ENCODE measurements at places on chromosomes 11 and 22.

GRCh38 chr22:48138855-48139254 lies 1376.4 kb downstream of the TBC1D22A start:
- DNase-seq = no peak

GRCh38 chr11:112828421-112828820 lies 132.8 kb upstream of the NCAM1 start:
- DNase-seq = no peak

DNA sequence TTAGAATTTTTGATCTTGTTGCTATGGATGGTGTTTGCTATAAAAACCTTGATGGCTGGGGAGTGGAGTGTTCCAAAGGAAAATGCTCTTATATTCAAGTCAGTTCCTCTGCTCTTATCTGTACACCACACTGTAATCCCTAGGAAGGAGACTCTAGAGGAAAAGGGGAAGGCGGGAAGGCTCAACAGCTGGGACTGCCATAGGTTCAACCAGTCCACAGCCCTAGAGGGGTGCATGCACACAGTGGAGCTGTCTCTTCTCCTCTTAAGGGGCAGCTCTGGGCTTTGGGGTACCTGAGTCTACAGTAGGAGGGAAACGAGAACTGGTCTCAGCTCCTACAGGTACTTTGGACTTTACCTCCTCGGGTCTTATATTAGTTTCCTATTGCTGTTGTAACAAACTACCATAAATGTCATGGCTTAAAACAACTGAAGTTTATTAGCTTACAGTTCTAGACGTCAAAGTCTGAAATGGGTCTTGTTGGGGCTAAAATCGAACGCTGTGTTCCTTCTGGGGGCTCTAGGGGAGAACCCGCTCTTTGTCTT lies 77.2 kb upstream of the ZBED5 start:
- DNase-seq = no peak

DNA sequence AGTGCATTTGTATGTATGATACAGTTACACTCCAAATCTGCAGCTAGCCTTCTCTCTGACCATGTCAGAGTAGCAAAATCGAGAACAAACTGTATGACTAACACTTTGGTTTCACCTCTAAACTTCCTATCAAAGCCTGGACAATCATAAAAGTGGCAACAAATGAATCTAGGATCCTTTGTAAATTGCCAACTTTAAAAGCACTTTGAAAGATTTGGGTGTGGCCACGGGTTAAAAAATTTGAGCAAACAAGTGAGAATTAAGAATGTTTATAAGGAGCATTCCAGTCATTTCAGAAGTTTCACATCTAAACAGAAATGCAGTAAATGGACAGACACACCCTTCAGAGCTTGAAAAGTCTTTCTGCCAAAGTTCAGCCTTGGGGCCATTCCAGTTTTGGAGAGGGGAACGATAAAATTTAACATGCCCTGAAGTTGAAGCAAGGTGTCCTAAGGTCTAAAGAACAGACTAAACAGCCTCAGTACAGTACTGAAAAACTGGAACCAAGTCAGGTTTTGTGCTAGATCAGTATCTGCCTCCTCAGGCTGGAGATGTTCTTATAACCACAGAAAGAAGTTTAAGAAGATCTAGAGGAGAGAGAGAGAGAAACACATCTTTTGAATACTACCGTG lies 181.9 kb upstream of the BDNF start:
- no peak for DNase-seq

DNA sequence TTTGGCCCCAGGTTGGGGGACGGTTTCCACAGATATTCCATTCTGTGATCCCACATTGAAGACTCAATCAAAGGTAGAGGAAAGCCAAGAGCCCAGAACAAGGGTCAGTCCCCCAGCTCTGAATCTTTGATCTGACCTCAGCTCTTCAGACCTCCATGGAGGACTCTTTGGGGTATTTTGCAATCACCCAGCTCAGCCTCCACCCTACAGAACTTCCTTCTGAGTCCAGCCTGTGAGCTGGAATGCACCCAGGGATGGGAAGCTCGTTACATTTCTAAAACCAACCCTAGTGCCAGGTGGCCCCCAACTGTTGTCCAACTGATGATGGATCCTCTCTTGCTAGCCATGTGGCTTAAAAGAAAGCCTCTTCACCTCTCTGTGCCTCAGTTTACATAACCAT lies 335.3 kb downstream of the MN1 start:
- DNase-seq = no peak

- no peak for DNase-seq
Observed at GRCh38 chr22:45980761-45981160, 3.8 kb upstream of the WNT7B start.

GRCh38 chr22:19596680-19597398 lies 72.6 kb upstream of the CLDN5 start:
- no peak for DNase-seq

GRCh38 chr11:29486301-29486700 lies 530.5 kb downstream of the KCNA4 start:
- no peak for DNase-seq

- DNase-seq = no peak
Observed at GRCh38 chr11:12182302-12182675, 71.9 kb downstream of the MICAL2 start.

- DNase-seq = no peak
Observed at GRCh38 chr11:71454470-71455113, 1.6 kb downstream of the NADSYN1 start.

DNA sequence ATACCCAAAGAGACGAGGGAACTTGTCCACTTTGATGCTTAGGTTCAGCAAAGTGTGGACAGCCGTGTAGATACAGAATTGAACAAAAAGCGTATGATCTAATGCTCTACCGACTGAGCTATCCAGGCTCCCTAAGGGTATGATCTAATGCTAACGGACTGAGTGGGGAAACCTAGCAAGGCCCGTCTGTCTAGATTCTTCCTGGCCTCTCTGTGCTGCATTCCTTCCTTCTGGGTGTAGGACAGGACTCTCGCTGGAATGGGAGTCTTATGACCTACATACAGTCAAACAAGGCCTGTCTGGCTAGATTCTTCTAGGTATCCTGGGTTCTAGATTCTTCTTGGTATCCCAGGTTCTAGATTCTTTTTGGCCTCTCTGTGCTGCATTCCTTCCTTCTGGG lies 8.4 kb upstream of the SLC15A3 start:
- no peak for DNase-seq

DNA sequence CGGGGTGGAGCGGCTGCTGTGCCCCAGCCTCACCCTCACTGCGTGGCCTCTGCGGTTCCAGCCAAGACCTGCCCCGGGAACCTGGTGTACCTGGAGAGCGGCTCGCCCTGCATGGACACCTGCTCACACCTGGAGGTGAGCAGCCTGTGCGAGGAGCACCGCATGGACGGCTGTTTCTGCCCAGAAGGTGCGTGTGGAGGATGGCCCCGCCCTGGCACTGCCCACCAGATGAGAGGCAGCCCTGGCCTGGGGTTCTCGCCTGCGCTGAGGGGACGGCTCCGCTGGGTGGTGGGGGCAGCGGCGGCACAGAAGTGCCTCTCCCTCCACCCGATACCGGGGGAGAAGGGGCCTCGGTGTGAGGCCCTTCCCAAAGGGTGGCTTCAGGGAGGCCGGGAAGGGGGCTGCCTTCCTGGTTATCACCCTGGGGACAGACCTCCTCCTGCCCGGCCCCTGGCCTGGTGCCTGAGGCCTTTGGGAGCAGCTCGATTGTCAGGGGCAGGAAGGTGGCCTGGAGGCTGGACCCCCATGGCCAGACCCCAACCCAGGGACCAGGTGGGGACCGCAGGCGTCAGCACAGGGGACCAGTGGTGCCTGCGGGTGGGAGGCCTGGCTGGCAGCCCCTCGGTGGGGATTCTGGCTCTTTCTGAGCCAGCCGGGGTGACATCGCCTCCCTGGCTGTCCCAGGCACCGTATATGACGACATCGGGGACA lies 7.1 kb downstream of the MUC2 start:
- DNase-seq = no peak

DNA sequence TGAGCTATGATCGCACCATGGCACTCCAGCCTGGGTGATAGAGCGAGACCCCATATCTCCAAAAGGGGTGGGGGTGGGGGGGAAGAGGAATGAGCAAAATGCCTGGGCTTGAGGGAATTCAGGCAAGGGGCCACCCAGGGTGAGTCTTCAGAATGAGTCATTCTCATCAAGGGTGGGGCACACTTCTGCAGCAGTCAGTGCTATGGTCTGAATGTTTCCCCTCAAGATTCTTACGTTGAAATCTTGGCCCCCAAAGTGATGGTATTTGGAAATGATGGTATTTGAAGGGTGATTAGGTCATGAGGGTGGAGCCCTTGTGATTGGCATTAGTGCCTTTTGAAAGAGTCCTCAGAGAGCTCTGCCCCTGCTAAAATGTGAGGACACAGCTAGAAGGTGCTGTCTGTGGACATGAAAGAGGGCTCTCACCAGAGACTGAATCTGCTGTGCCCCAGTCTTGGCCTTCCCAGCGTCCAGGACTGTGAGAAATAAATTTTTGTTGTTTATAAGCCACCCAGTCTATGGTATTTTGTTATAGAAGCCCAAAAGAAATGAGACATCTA lies 86.4 kb upstream of the THY1 start:
- DNase-seq = no peak

GRCh38 chr11:31804312-31805036 lies 6.6 kb downstream of the PAX6 start:
- DNase-seq = no peak

DNA sequence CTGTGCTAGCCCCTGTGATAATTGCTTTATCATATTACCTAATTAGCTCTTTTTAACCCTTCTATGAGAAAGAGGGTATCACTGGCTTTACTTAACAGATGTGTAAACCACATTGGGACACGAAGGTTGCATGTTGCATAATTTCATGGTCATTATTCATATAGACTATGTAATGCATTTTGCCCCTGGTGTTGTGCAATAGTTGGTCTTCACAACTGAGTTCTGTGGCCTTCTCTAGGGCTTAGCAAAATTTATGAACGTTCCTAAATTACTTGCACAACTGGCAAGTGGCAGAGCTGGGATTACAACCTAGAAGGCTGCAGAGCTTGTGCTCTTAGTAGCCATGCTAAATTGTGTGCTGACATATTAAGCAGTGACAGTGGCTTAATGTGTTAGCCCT lies 34.6 kb upstream of the PDGFD start:
- DNase-seq = no peak

DNA sequence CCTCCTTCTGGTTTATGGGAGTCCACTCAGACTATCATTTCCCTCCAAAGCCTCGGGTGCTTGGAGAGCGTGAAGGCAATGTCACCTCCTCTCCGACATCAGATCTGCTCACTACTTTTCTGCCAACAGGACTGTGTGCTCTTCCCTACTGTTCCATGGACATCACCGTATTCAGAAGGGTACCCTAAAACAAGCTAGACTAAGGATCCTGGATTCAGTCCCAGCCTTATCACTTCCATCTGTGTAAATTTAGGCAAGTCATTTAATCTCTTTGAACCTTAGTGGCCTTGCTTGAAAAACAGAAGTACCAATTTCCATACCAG lies 78.2 kb downstream of the KCNC1 start:
- DNase-seq = no peak

DNA sequence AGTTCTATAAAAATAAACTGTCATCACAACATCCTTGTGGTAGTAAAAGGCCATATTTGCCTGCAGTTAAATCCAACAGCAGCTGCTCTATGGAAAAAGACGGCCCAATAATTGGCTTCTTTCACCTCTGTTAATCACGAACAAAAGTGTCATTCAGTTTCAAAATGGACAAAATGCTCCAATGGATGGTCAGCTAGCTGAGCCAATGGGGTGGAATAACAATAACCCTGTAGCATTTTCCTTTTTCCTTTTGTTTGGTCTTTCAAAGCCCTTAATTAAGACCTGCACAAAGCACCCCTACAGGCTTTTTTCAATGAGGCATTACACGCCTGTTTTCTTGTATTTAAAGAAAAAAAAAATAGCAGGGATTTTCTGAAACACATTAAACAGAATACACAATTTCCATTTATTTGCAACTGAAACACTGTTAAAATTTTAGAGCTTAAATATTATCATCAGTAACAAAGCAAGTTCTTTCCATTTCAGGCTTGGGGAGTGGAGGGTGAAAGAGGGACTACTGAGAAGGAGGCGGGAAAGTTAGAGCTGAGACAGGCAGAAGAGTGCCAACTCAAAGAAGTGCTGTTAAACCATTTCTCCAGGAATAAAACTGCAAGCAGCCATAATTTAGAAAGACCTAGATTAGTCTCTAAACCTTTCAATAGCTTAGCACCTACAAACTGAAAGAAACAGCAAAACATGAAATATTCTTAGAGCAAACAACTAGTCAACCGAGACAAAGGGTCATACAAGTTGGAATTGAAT lies 28.7 kb downstream of the LGR4 start:
- DNase-seq = no peak

- no peak for DNase-seq
Observed at GRCh38 chr11:13054278-13054677, 45.2 kb downstream of the RASSF10 start.

Data from anterior cingulate cortex (tissue), 58 donors.